Esophagus mucosa (tissue), 1 donor: ENCODE measurements at places on chromosomes 2 and 18.

GRCh38 chr2:50858156-50858555, 173.8 kb downstream of the NRXN1 start:
- no peak for ATAC-seq

DNA sequence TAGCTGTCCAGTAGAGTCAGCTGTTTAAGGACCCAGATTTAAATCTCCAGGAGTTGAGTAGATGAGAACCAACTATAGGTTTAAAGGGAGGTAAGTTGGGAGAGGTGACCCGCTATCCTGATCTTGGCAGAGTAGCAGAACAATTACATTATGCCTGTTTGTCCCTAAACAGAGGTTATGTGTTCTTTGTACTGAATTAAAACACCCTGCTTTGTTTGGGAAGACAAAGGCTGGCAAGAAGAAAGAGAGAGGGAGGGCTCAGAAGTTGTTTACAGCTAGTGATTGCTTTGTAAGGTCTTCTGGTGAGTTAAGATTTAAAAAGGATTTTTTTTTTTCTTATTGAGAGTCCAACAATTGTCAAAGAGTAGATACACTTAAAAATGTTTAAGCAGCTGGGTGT, 37.3 kb downstream of the USP14 start:
- no peak for ATAC-seq

GRCh38 chr2:100603948-100604633, 41.3 kb downstream of the PDCL3 start:
- no peak for ATAC-seq

- ATAC-seq = no peak
These were observed 49.6 kb downstream of the GALNT14 start for GRCh38 chr2:31088504-31089195.

- ATAC-seq = no peak
These were observed 2158.6 kb upstream of the PIK3C3 start for GRCh38 chr18:39796393-39796792.

GRCh38 chr2:160338901-160339685, 139.0 kb upstream of the ITGB6 start:
- ATAC-seq = peak; percentile 44

- ATAC-seq = no peak
These were observed 123.9 kb downstream of the MGAT5 start for GRCh38 chr2:134377730-134378129.

DNA sequence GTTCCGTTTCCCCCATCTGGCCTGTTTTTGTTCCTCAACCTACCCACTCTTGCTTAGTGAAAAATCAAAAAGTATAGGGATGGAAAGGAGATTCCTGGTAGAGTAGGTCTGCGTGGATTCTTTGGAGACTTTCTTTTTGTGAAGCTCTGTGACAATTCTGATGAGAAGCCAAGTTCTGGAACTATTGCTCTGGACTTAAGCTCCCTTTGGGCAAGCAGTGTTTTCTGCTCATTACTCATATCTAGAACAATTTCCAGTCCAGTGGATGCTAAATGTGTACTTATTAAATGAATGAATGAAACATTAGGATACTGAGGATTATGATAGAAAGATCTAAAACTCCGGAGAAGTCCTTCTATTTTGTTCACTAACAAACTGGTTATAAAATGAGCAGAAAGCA, 76.5 kb downstream of the SOCS6 start:
- ATAC-seq = no peak

GRCh38 chr2:4353668-4354067, 650.3 kb downstream of the DCDC2C start:
- no peak for ATAC-seq

GRCh38 chr18:72867746-72868584, at the start of gene NETO1:
NETO1 (minus strand) TSS chr18:72867987; CDS start chr18:72867291, 696 bp downstream.
- no peak for ATAC-seq

GRCh38 chr2:2798337-2798736, 467.3 kb upstream of the MYT1L start:
- ATAC-seq = no peak

DNA sequence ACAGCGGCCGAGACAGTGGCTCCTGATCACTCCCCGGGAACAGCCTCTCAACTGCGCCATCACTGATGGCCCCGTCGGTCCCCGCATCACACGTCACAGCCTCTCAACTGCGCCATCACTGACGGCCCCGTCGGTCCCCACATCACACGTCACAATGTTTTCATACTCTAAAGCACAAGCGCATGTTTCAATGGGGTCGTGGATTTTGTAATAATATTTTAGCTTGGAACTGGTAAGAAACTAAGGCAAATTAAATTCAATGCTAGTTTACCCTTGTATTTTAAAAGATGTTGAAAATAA, 44.2 kb upstream of the CTDP1 start:
- no peak for ATAC-seq

GRCh38 chr2:69057660-69058059, 44.7 kb downstream of the ANTXR1 start:
- no peak for ATAC-seq

DNA sequence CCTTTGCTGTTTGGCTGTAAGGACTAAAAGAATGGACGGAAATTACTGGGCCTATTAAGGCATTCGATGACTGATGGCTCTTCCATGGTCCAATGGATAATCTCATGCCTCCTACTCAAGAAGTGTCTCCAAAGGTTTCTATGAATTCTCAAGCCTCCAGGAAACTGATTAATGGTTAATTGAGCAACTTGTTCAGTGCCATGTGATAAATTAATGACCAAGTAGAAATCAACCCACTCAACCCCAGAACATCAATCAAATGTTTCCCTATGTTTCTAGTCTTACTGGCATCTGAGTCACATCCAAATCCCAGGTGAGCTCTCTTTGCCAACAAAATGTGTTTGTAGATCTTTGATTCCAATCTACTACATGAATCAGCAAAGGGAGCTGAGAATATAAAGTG, 103.6 kb downstream of the NXPH2 start:
- ATAC-seq = peak; percentile 71

GRCh38 chr2:196334710-196335109, 163.3 kb upstream of the STK17B start:
- ATAC-seq = no peak

- ATAC-seq = no peak
These were observed 10.1 kb downstream of the PAX3 start for GRCh38 chr2:222288590-222289277.

DNA sequence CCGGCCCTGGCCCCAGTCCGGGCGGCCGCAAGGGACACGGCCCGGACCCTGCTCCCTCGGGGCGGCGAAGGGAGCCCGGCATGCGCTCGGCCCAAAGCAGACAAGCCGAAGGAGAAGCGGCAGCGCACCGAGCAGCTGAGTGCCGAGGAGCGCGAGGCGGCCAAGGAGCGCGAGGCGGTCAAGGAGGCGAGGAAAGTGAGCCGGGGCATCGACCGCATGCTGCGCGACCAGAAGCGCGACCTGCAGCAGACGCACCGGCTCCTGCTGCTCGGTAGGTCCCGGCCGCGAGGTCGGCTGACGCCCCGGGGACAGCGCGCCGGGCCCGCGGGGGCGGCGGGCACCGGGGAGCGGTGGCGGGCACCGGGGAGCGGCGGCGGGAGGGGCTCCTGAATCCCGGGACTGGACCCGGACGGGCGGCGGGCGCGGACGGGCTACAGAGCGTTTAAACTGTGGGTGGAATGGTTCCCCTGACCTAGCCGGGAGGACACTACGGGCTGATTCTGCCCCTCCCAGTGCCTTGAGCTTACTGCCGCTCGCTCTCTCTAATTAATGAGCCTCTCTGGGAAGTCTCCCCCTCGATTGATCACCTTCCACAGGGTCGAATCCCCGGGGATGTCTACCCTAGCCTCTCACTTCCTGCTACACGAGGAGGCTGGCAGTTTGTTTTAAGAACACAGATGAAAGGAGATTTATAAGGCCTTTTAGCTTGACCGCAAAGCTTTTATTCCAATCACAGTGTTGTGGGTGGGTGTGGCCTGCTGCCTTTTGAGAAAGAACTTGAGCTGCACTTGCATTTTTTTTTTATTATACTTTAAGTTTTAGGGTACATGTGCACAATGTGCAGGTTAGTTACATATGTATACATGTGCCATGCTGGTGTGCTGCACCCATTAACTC, 853 bp downstream of the GNAL start:
- peak; percentile 65 for ATAC-seq
